Vagina (tissue), 2 donors: ENCODE measurements at places on chromosomes 6 and 20.

DNA sequence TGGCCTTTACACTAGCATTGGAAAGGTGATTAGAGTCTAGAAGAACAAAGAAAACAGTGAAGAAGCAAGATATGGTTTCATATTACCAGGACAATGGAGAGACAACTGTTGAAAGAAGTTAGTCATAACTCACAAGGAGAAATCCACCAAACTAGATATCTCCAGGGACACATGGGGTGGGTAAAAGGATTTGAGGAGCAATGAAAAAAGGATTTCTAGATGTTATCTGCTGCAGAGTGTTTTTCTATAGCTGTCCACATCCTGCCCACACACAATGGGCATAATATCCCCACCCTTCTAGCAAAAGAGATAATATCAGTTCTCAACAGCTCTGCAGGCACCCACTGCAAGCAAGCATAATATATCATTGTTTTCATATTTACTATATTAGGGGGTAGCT lies 303.1 kb downstream of the HAO1 start:
- no peak for DNase-seq

DNA sequence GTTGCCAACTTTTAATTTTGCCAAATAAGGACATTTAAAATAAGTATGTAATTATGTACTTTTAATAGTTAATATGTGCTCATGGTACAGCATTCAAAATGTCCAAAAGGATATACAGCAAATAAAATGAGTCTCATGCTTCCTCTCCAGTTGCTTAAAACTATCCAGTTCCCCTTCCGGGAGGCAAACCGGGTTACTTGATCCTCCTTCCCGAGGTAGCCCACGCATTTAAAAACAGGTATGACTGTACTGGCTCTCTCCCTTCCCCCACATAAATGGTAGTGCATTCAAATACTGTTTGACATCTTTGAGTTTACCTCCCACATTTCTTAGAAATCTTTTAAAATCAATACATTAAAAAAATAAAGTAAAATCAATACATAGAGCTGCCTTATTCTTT lies 66.4 kb downstream of the PHF20 start:
- no peak for DNase-seq

GRCh38 chr6:76810286-76810685 lies 653.0 kb downstream of the HTR1B start:
- DNase-seq = no peak

DNA sequence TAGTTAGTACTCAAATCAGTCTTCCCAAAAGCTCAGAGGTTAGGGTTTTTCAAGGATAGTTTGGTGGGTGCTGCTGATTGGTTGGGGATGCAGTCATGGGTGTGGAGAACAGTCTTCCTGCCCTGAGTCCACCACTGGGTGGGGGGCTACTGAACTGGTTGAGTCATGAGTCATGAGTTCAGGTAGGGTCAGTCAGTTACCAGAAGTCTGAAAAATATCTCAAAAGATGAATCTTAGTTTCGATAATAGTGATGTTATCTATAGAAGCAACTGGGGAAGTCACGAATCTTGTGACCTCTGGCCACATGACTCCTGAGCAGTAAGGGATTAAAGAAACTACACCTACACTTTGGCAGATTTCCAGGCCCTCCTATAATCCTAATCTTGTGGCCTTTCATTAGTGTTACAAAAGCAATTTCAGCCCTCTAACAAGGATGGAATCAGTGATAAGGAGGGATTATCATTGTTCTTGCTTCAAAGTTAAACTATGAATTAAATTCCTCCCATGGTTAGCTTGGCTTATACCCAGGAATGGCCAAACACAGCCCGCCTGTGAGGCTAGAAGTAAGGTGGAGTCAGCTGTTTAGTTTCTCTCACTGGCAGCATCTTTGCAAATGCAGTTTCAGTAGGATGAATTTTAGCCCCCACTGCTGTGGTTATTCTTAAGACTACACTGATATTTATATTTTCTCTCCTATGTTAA lies 33.3 kb upstream of the NKAIN2 start:
- no peak for DNase-seq

GRCh38 chr20:52833901-52834300 lies 138.3 kb upstream of the TSHZ2 start:
- DNase-seq = no peak

DNA sequence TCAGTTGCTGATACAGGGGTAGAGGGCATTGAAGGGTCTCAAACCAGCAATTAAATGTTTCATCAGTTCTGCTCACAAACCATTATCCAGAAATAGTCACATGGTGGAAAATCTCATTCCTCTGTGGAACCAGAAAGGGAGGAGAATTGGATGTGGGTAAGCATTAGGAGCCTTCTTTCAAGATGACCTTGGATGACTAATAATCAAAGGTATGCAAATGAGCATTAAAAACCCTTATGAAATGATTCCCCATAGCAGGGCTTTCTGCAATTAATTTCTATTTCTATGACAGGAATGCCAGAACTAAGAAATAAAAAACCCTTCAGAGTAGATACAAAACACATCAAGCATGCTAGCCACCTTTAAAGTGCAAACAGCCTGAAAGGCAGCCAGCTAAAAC lies 37.4 kb upstream of the HCRTR2 start:
- DNase-seq = no peak

- no peak for DNase-seq
Measured at GRCh38 chr6:139149383-139149782, 14.5 kb downstream of the HECA start.

DNA sequence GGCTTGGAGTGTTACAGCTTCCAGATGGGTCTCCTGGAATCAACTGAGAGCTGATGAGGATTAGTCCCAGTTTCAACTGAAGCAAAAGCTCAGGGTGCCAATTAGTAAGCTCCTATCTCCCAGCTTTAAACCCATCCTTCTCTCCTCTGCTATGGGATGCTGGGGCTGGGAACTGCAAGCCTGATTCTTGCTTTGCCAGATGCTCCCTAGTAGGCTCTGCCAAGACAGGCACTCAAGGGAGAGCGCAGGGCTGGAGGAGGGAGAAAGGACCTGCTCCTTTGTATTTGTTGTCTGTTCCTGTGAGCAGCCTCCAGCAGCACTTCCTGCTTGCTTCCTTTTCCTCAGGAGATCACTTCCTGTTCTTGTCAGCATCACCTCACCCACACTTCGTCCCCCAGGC lies 309.7 kb downstream of the KIF16B start:
- DNase-seq = peak; percentile 25

DNA sequence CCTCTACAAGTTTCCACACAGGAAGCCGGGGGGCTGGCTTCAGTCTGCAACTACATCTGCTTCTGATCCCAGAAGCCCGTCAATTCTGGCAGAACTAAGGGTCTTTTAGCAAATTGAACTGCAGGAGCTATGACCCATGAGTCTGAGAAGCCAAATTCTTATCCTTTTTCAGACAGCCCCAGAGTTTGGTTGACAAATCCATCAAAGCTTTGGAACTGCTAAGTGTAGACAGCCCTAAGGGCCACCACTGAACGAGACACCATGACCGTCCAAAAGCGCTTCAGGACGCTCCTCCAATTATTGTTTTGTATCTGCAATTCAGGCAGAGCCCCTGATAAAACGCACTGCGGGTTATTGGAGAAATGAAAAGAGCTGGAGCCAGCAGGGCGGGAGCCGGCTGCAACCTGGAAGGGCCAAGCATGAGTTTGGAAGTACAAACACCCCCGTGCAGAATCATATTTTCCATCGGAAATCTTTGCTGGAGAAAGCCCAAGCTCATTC lies 67.1 kb downstream of the GNAS-AS1 start:
- no peak for DNase-seq
